ENCODE measurements at places on chromosomes 3 and 15.
A peak's percentile ranks its signal among the peaks of the same experiment; 100 is the strongest.

- no peak for DNase-seq
These were observed 61.0 kb downstream of the WNT7A start for GRCh38 chr3:13818919-13819318.

DNA sequence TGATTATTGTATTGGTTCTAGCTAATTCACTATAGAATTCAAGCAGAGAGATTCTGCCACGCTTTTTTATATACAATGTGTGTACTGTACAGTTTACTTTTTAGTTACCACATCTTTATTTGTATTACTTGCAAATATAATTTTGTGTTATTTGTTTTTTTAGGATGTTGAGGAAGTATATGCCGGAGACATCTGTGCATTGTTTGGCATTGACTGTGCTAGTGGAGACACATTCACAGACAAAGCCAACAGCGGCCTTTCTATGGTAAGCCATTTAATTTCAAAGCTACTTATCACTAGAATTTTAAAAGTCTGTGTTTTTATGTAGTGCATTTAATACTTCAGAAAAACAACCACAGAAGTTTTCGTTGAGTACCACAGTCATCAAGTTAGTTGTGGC, 11.7 kb downstream of the LXN start:
- no peak for DNase-seq

DNA sequence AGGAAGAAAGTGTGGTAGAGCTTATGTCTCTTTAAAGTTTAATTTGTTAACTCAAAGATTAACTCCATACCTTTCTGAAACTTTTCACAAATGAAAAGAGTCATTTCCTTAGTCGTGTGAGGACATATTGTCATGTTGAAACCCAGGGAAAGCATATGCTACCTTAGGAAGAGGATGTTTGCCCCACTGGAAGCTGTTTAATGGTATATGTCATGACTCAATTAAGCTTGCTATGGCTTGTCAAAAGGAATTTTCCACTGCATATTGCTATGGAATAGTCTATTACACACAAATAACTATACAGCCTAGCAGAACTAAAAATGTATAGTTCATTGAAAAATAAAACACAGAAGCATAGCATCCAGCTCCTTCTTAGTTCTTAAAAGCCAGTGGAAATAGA, 69.9 kb downstream of the NSUN3 start:
- no peak for DNase-seq

- peak; percentile 65 for DNase-seq
These were observed 28.1 kb downstream of the HACD3 start for GRCh38 chr15:65558336-65558735.

GRCh38 chr15:28913171-28913765, 27.5 kb downstream of the APBA2 start:
- no peak for DNase-seq

DNA sequence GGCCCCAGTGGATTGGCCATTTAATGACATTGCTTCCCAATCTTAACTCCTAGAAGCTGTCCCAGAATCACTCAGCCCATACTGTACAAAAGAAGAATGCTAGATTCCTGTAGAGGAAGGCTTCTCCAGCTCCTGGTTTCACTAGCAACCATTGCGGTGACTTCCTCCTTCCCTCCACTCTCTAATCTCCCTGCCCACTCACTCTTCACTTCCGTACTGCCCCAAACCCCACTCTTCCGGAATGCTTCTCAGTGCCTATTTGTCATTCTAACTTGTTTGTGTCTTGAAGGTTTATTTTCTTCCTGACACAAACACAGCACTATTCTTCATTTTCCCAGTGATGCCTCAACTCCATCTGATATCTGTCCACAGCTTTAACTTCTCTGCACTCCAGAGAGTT, 97.1 kb upstream of the SPATA16 start:
- DNase-seq = no peak

DNA sequence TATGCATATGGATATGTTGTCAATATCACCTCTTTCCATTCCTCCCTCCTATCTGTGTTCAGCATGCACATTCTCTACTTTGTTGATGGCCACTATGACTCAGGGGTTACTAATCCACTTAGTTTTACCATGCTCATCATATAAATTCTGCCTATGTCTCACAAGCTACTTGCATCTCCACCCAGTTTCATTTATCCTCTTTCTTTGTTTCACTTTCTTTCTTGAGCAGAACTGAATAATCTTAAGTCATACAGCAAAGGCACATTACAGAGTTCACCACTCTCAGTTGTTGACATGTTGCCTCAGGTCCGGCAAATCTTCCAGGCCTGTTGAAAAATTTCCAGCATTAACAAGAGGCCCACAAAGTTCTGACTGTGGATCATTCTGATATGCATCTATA, 71.5 kb downstream of the SSR3 start:
- DNase-seq = peak; percentile 83

GRCh38 chr3:29514912-29515311, 234.0 kb downstream of the RBMS3 start:
- DNase-seq = no peak

- no peak for DNase-seq
These were observed 22.9 kb downstream of the EPHB3 start for GRCh38 chr3:184584464-184584891.

GRCh38 chr15:31336593-31337295, 10.1 kb downstream of the KLF13 start:
- DNase-seq = no peak

GRCh38 chr15:90191794-90192509, 9.2 kb upstream of the SEMA4B start:
- peak; percentile 38 for DNase-seq

DNA sequence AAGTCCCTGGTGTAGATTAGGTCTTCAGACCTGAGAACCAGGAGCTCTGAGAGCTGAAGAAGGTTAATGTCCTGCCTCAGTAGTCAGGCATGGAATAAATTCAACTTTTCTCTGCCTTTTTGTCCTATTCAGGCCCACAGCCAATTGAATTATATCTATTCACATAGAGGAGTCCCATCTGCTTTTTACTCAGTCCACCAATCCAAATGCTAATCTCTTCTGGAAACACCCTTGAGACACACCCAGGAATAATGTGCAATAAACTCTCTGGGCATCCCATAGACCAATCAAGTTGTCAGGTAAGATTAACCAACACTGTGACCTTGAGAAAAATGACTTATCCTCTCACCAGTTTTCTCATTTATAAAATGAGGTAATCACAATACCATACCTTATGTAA, 129.4 kb downstream of the MEX3B start:
- DNase-seq = no peak

DNA sequence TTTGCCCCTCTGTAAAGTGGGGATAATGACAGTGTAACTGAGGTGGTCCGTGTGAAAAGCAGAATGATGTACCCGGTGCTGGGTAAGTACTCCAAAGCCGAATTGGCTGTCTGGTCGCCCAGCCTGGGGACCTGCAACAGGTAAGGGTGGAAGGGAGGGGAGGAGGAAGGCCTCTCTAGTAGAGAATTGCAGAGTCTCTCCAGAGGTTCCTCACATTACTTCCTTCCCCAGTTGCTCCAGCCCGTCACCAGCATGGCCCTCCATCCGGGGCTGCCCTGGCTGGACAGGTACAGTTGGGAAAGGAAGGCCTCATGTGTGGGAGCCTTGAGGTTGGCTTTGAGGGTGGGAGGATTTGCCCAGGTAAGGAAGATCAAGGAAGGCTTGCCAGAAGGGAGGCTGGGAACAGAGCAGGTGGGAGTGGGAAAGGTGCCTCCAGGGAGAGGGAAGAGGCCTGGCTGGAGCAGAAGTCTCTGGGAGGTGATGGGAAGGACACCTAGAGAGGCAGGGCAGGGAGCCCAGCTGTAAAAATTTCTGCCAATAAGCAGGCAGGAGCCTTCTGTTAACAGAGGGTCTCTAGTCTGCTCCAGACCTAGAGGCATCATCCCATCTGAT, 1.7 kb upstream of the PSTPIP1 start:
- DNase-seq = no peak

DNA sequence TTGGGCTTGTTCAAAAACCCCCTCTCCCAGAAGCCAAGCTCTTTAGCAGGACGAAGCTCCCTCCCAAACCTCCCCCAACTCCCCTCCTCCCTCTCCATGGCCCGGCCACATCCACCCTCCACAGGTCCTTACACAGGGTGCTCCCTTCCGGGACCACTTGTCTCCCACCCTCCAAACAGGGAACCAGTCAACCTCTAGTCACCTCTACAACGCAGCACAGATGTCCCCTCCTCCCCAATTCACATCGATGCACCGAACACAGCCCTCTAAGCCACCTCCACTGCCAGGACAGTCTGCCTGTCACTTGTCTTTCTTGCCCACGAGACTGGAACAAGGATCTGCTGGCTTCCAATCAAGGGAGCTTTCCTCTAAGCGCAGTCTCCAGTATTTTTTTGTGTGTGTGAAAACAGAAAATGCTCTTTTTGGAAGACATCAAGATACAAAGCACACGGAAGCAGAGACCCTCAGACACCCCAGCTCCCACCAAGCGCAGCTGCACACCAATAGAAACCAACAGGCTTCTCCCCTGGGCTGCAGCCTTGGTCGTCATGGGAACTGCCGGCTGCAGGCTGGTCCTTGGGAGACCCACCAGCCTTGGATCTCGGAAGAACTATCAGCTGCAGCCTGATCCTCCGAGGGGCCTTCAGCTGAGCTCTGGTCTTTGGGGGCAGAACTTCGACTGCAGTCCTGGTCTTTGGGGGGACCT, 26.5 kb downstream of the IQSEC1 start:
- no peak for DNase-seq

GRCh38 chr3:69750549-69750948, 11.3 kb downstream of the MITF start:
- DNase-seq = no peak

- no peak for DNase-seq
These were observed 15.0 kb downstream of the INTS14 start for GRCh38 chr15:65595960-65596359.

GRCh38 chr3:160343132-160343531, 55.9 kb downstream of the IFT80 start:
- peak; percentile 16 for DNase-seq

DNA sequence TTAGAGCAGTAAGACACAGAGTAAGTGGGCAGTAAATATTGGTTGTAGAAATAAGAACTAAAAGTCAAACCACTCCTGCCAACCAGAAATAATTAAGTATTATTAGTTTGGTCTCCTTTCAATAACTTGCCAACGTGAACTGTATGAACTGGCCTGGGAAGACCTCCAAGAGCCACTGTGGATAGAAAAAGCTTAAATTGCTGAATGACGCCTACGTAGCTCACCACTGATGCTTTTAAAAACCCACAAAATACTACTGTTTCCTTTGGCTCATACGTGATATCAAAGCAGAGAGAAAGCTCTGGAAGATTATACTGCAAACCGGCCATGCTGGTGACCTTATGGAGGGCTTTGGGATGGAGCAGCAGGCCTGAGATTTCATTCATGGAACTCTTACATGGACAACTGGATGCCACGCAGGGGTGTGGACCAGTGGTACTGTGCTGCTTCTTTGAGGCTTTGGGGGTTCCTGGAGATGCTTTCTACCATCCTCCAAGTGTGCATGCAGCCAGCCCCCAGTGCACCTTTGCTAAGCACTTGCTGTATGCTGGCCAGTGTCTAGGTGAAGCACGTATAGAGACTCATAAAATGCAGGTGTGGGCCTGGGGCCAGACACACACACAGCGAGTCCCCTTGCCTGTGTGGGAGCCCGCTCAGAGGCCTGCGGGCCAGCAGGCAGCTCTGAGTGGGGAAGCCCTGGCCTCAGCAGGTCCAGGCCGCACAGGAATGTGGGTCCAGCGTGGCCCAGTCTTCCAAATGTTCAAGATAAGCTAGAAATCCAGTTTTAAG, 66.8 kb downstream of the ABTB1 start:
- DNase-seq = no peak

GRCh38 chr15:32698773-32699390, 18.9 kb upstream of the GREM1 start:
- DNase-seq = no peak

DNA sequence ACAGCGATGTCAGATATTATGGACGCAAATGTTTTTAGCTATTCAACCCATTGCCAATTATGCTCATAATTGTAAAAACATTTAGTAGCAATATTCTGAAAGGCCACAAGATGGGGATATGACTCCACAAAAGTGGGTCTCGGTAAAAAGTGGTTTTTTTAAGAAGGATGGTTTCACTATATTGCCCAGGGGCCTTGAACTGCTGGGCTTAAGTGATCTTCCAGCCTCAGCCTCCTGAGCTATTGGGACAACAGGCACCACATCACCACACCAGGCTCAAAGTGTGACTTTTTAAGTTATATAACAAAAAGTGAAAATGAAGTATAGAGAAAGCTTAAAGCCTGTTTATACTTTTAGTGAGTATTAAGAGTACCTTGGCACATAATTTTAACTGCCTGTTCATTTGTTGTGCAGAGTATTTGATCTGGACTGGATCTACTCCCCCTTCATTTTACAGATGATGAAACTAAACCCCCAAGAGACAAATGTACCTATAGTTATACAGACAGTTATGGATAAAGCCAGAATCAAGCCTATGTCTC, 9.4 kb downstream of the NAA50 start:
- DNase-seq = peak; percentile 72

Data from EL (cell line).